AG20443 (cell line): ENCODE measurements at places on chromosomes 16 and 17.

GRCh38 chr17:3036800-3037199 lies 26.6 kb downstream of the OR1D5 start:
- no peak for DNase-seq

DNA sequence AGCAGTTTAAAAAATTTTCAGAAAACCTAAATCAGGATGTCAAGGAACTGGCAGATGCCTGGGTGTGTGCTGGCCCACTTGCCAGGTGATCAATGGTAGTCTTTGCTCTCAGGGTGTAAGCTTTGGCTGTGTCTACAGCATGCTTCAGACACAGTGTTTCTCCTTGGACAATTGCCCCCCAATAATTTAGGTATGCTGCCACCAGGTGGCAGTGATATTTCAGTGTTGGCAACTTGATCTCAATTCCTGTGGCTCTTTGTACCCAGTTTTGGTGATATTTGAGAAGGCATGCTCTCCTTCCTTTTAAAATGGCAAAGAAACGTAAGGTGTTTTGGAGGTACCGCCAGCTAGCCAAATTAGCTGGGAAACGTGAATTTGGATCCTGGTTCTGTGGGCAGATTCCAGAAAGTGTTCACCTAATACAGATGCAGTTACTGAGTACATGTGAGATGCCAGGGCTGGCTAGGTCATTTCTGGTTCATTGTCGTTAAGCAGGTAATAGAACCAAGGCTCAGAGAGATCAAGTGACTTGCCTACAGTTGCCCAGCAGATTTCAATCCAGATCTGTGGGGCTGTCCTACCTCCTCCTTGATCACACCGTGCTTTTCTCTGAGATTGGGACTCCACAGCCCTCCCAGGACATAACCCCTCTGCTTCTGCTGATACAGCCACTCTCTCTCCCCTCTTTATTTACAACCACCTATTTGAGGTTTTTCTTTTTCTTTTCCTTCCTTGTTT lies 155.6 kb upstream of the PLCG2 start:
- peak; percentile 61 for DNase-seq

- DNase-seq, result peak; percentile 67
These were observed 24.8 kb upstream of the CSNK2A2 start for GRCh38 chr16:58222532-58223316.

DNA sequence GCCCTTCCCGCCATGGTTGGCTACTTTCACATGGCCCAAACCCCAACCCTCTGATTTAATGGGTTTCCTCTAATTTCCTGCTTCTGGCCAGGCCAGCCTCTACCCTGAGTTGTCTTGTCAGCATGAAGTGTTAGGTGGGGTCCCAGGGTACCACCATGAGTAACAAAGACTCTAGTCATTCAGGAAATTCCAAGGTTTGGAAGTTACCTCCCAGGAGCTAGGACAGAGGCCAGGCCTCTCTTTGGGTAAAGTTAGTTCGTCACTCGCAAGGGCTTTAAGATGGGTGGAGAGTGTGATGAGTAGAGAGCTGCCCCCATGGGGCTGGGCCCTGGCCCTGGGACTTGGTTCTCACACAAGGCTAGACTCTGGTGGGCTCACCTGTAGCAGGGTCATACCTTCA lies 54.6 kb downstream of the PLD6 start:
- peak; percentile 48 for DNase-seq
